ENCODE measurements at places on chromosomes 4 and X.

DNA sequence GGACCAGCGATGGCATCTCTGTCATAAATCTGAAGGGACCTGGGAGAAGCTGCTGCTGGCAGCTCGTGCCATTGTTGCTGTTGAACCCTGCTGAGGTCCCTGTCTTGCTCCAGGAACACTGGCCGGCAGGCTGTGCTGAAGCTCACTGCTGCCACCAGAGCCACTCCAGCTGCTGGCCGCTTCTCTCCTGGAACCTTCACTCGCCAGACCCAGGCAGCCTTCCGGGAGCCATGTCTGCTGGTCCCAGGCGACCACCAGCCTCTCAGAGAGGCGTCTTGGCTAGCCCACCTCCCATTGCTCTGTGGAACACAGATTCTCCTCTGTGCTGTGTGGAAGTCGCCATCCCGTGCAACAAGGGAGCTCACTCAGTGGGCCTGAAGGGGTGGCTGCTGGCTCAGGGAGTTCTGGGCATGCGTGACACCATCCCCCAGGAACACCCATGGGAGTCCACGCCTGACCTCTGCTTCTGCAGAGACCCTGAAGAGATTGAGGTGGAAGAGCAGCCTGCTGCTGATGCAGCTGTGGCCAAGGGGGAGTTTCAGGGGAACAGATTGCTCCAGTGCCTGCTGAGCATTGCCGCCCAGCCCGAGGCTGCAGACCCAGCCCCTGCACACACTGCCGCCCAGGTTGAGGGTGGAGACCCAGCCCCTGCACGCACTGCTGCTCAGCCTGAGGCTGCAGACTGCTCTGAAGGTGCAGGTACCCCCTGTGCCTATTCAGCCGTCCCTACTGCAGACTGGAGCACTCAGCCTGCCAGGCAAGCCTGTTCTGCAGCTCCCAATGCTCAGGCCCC is 33.1 kb upstream of the CYP4V2 start:
- no peak for DNase-seq

DNA sequence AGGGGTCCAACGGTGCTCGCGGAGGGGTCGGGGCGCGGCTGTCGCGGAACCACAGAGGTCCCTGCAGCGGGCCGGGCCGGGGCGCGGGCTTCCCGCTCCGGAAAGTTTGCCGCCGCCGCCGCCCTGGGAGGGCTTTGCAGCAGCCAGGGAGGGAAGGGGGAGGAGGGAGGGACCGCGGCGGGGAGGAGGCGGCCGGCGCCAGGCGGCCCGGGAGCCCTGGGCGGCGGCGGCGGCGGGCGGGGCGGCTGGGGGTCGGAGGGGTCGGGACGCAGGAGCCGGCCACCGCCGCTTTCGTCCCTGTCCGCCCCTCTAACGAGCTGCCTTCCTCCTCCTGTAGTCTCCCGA is 375 bp downstream of the FGFR3 start:
- DNase-seq: peak; percentile 57

DNA sequence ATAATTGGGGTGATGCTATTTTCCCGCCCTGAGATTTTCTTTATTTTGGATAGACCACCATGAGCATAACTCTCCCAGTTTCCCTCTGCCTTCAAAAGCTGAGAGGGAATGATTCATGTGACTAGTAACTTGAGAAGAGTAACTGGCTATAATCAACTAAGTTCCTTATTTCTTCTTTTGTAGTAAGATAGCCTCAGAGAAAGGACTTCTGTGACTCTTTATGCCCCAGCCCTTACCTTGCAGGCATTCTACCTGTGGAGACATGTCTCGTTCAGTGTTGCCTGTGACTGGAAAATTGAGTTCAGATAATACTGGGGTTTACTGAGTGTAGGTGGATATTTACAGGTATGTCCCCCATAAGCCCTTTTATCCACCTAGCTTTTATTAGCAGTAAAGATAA is 715.4 kb upstream of the HS3ST1 start:
- DNase-seq: no peak

DNA sequence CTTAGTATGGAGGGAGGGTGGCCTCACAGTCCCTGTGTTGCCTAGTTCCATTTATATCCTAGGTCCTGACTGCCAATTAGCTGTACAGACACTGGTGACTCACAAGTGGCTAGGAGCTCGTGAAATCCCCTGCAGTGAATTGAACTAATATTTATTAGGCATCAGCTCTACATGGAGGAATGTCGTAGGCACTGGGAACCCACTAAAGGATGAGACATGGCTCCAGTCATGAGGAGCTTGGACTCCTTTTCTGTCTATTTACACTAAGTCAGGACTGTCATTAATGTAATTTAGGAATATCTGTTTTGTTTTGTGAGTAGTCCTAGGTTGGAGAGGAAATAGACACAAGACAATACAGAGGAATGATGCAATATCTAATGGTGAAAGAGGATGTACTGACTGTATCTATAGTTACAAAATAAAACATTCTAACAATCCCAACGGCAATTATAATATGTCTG is 67.7 kb downstream of the MID1IP1 start:
- peak; percentile 8 for DNase-seq

DNA sequence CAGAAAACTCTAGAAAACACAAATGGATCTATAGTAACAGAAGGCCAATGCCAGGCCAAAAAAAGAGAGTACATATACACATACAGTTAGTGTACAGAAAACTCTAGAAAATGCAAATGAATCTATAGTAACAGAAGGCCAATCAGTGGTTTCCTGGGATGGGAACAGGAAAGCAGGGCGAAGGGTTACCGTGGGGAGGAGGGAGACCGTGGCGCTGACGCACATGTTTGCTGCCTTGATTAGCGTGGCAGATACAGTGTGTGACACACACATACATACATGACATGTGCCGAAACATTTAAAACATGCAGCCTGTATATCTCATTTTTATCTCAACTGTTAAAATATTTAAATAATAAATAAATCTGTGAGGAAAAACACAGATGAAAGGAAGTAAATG is 14.7 kb downstream of the GAK start:
- DNase-seq: no peak

Measured in urothelium cell line (cell line).